GM19239 (cell line): ENCODE measurements at places on chromosomes 3 and 15.

- DNase-seq, result no peak
Observed at GRCh38 chr15:68578175-68578979, 416 bp upstream of the CORO2B start.

DNA sequence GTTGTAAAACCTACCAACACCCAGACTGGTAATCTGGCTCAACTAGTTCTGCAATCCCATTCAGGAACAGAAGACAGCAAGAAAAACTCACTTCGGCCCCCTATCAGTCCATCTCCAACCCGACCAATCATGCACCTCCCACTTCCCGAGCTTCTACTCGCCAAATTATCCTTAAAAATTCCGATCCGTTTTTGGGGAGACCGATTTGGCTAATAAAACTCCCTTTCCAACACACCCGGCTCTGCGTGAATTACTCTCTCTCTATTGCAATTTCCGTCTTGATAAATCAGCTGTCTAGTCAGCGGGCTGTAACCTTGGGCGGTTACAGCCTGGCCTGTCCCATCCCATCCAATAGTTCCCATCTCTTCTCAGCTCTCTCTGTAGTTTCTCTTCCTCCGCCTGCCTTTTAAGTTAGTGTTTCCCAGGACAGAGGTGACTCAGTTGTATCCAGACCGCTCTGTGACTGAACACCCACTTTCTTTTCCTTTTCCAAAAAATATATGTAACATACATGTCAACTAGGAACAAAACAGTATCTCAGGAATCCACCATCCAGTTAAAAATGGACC is 780 bp upstream of the ACAD9 start:
- no peak for DNase-seq

- DNase-seq, result no peak
Observed at GRCh38 chr3:146502887-146503460, 33.6 kb upstream of the PLSCR2 start.

DNA sequence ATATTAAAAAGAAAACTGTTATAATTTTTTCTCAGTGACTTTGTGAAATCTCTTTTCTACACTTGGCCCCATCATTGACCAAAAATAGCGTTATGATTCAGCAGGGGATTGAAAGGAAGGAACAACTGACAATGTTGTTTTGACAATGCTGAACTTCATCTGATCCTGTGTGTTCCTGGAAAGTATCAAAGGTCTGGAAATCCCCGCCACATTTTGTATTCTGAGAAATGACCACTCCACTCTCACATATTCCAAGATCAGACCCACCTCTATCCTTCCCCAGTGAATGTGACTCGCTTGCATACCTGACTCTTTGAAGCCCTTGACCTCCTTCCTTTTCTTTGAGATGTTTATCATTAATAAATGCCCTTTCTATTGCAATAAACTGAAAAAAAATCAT is 9.7 kb upstream of the RIOX2 start:
- no peak for DNase-seq

- no peak for DNase-seq
Observed at GRCh38 chr3:142976621-142977398, 13.3 kb upstream of the PAQR9 start.

- no peak for DNase-seq
Observed at GRCh38 chr15:99445272-99445850, 120.4 kb upstream of the MEF2A start.

GRCh38 chr15:34984889-34985630 is 3.0 kb downstream of the ZNF770 start:
- DNase-seq, result no peak

DNA sequence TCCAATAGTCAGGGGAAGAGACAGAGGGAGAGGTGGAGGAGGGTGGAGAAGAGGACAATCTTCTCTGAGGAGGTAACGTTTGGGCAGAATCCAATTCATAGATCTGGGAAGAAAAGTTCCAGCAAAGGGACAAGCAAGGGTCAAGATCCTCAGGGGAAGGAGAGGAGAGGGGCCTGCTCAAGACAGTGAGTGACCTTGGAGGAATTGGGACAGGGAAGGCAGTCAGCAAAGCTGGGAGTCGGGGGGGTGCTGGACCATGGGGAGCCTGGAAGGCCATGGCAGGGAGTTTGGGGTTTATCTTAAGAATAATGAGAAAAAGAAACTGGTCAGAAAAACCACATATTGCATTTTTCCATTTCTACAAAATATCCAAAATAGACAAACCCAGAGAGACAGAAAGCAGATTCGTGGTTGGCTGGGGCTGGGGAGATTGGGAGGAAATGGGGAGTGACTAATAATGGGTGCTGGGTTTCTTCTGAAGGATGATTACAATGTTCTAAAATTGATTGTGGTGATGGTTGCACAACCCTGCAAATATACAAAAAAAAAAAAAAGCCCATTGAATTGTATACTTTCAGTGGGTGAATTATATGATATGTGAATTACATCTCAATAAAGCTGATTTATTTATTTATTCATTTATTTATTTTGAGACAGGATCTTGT is 19.6 kb upstream of the SRP14 start:
- DNase-seq, result no peak

GRCh38 chr3:187832202-187832601 is 86.9 kb upstream of the BCL6 start:
- no peak for DNase-seq

DNA sequence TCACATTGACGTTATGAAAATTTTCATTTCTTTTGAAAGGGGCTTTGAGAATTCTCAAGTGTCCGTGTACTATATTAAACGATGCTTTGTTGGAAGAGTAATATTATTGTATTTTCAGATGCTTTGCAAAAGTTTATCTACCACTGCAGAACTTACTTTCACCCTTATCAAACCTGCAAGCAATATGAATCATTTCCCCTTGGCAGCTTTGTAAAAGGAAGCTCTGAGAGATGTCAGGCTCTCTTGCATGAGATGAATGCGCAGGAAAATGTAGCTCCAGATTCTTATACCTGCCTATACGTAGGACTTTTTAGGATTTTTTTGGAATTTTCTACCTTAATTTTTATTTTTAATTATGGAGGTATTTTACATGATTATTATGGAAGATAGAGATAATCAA is 34.5 kb downstream of the GPD1L start:
- no peak for DNase-seq

DNA sequence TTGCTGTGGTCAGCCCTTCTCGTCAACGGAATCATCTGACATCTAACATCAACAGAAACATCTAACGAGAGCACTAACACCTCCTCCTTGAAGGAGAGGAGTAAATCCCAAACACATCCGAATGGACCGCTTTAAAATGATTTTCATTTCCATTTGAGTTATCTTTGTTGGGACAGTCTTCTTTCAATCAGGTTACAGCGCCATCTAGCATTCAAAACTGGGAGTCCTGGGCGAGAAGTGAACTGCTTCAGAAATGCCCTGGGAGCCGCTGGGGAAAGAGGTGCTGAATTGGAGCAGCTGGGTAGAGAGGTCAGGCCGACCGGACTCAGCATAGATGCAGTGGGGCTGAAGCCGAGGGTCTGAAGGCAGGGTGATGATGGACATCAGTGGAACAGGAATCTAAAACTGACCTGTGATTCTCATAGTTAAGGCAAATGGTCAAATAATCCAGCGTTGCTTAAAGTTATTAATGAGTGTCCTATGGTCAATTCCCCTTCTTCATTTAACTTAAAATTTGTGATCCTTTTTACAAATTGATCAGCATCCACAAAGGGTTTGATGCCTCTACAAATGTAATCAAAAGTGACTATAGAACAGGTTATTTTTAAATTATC is 170.0 kb upstream of the NDN start:
- no peak for DNase-seq

- peak; percentile 24 for DNase-seq
Observed at GRCh38 chr3:37907906-37908305, 46.2 kb downstream of the CTDSPL start.

GRCh38 chr3:23435318-23435717 is 232.2 kb downstream of the UBE2E2 start:
- no peak for DNase-seq

- no peak for DNase-seq
Observed at GRCh38 chr3:47452453-47453215, 23.1 kb downstream of the SCAP start.

- no peak for DNase-seq
Observed at GRCh38 chr3:64815195-64815631, 127.4 kb upstream of the ADAMTS9 start.

DNA sequence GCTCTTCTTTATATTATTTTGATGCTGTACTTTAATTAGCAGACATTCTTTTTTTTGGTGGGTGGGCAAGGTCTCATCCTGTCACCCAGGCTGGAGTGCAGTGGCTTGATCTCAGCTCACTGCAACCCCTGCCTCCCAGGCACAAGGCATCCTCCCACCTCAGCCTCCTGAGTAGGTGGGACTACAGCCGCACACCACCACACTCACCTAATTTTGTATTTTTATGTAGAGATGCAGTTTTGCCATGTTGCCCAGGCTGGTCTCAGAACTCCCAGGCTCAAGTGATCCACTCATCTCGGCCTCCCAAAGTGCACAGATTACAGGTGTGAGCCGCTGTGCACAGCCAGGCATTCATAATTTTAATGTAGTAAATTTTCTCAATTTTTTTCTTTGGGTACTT is 608.1 kb downstream of the ZNF385D start:
- no peak for DNase-seq

GRCh38 chr15:71149646-71150557 is 34.6 kb downstream of the THSD4 start:
- no peak for DNase-seq

GRCh38 chr3:37217098-37217849 is 42.9 kb upstream of the LRRFIP2 start:
- DNase-seq, result no peak

GRCh38 chr3:60826511-60826910 is 424.7 kb downstream of the FHIT start:
- DNase-seq, result no peak

DNA sequence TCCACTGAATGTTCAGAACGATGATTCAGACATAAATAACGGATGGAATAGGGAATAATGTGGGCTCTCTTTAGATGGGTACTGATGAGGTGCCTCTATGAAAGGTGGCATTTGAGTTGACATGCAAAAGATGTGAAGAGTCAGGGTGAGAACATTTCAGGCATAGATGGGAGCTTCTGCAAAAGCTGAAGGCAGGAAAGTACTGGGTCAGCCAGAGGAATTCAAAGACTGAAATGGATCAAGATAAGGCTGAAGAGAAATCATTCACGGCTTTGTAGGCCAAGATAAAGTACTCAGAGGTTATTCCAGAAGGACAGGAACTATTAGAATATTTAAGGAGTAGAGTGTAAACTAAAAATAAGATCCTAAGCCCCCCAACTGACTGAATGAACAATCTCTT is 189.6 kb upstream of the MCTP2 start:
- DNase-seq, result no peak

GRCh38 chr15:87477026-87477425 is 779.5 kb downstream of the NTRK3 start:
- no peak for DNase-seq

GRCh38 chr3:159763011-159763601 is 225.5 kb upstream of the IL12A start:
- no peak for DNase-seq

- DNase-seq, result no peak
Observed at GRCh38 chr15:43483297-43484128, 9.4 kb downstream of the TP53BP1 start.

GRCh38 chr15:34725556-34725955 is 29.2 kb downstream of the GJD2 start:
- DNase-seq, result no peak

GRCh38 chr15:42194513-42194912 is 13.6 kb downstream of the VPS39 start:
- no peak for DNase-seq

DNA sequence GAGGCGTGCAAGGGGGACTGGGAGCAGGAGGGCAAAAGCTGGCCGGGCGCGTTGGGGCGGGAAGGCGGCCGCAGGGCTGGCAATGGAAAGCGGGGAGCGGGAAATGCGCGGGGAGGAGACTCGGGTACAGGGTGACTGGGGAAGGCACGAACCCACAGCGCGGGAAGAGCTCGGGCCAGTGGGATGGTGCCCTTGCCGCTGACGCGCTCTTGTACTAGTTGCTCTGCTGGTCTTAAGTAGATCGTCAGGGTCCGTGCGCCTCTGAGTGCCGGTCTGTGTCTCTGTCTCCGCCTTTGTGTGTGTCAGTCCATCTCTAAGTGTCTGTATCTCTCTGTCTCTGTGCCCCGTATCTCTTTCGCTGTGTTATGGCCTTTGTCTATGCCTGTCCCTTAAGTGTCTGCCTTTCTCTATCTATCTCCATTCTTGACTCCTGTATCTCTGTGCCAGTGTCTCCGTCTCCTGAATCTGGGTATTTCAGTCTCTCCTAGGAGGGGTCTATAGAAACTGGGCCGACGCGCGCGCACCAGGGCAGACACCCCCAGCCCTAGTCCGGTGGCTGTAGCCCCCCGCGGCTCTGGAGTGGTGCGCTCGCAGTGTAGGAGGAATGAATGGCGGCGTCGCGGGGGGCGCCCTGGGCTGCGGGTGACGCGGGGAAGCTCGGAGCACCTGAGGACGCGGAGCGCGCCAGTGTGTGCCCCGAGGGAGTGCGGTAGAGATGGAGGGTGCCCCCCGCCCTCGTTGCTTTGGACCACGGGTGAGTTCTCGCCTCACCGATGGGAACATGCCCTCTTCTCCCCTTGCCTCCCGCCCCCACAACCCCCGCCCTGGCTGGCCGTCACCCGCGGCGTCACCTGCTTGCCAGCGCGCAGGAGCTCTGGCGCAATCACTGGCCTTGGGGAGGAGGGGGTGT is 756 bp upstream of the CAMK2N2 start:
- DNase-seq, result peak; percentile 50

GRCh38 chr3:49428752-49429080 is 408 bp downstream of the NICN1 start:
- no peak for DNase-seq

- DNase-seq, result no peak
Observed at GRCh38 chr3:45980819-45981218, 14.8 kb downstream of the FYCO1 start.

DNA sequence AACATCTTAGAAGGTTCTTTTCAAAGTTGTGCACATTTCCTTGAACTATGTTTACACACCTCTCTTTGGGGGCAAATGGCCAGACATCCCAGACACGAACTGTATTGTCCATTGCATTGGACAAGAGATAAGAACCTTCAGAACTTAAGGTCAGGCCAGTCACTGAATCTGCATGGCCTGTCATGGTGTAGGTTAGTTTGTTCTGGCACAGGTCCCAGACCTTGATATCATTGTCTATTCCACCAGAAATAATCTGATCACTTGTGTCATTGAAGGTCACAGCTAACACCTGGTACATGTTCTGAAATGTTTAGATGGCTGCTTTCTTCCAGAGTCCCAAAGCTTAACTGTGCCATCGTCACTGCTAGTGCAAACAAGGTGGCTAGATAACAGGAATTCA is 55.7 kb downstream of the KCNAB1 start:
- no peak for DNase-seq

DNA sequence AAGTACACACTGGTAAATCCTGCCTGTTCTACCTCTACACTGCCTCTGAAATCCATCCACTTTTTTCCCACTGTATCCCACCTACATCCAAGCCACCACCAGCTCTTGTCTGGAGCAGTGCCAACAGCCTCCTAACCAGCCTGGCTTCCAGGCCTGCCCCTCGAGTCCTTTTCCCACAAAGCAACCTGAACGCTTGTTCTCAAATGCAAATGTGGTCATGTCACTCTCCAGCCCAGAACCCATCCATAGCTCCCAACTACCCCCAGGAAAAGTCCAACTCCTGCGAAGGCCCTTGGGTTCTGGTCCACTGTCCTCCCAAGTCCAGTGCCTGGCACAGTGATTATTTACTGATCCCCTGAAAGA is 83.8 kb downstream of the SEMA5B start:
- DNase-seq, result no peak

GRCh38 chr15:80730387-80730786 is 35.3 kb downstream of the ABHD17C start:
- no peak for DNase-seq
